Muscle of arm (tissue), 14 donors: ENCODE measurements at places on chromosomes 11 and 22. TPM values are rescaled to one million over a fixed set of nuclear protein-coding genes. Genes with fewer than 3 reads are reported as not detected.

Gene KRTAP5-10
- not detected for polyA plus RNA-seq

Gene MUC5B
- 12.7 TPM for polyA plus RNA-seq

Gene GLYAT
- polyA plus RNA-seq, result not detected

Gene OR2D2
- not detected for polyA plus RNA-seq

Gene KRTAP5-9
- polyA plus RNA-seq, result not detected

Gene CRYAB
- 838 TPM for polyA plus RNA-seq

Gene POU2AF2
- polyA plus RNA-seq, result 0.14 TPM

Gene PATE4
- not detected for polyA plus RNA-seq

Gene SLC22A25
- not detected for polyA plus RNA-seq

Gene RPS6KB2
- polyA plus RNA-seq, result 31.3 TPM

Gene CDC45
- polyA plus RNA-seq, result 8.9 TPM

Gene E2F8
- 22.2 TPM for polyA plus RNA-seq

Gene SAA2
- polyA plus RNA-seq, result not detected

Gene MMP1
- polyA plus RNA-seq, result 0.25 TPM

Gene SEC14L6
- 0.12 TPM for polyA plus RNA-seq

Gene DLG2
- 9.1 TPM for polyA plus RNA-seq

Gene MOGAT2
- not detected for polyA plus RNA-seq

Gene NTM
- 40.9 TPM for polyA plus RNA-seq

Gene LRRC10B
- 0.11 TPM for polyA plus RNA-seq

Gene MIF
- polyA plus RNA-seq, result 128 TPM

Gene SLC22A9
- polyA plus RNA-seq, result not detected

Gene DAGLA
- 4.1 TPM for polyA plus RNA-seq

Gene APOL5
- 1.5 TPM for polyA plus RNA-seq

Gene KCNQ1
- polyA plus RNA-seq, result 2.3 TPM

Gene CKAP5
- 56.8 TPM for polyA plus RNA-seq
